ENCODE measurements at places on chromosomes 1 and 21.

GRCh38 chr1:168167806-168168205 lies 11.0 kb upstream of the TIPRL start:
- no peak for DNase-seq
- no peak overlapping the region for H3K4me3 ChIP-seq
- no peaks in the 10 kb centered on the region for H3K4me1 ChIP-seq
- H3K27me3 ChIP-seq = no peaks in the 10 kb centered on the region
- no peaks in the 10 kb centered on the region for H3K36me3 ChIP-seq

DNA sequence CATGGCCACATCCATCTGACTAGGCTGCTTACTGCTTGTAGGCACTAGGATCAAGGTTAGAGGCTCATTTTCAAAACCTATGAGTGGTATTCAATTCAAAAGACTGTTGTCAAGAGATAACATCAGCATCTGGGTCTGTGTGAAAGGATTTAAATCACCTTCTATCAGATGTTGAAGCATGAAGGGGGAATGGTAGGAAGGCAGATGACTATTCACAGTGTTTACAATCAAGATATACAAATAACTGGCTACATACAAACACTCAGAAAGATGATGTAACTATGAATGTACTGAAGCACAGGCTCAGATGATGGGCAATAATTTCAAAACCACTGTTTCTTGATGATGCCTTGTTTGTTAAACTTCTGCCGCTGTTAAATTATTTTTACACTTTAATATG lies 249.2 kb downstream of the SLC45A1 start:
- H3K27ac ChIP-seq = no peak overlapping the region
- no peaks in the 10 kb centered on the region for H3K27me3 ChIP-seq
- no peaks in the 10 kb centered on the region for H3K36me3 ChIP-seq
- DNase-seq = no peak
- H3K4me1 ChIP-seq = peaks cover 29% of the 10 kb centered on the region

GRCh38 chr1:145696630-145696960 lies 10.6 kb downstream of the PDZK1 start:
- no peaks in the 10 kb centered on the region for H3K36me3 ChIP-seq
- no peak overlapping the region for H3K4me3 ChIP-seq
- no peak overlapping the region for H3K27ac ChIP-seq
- no peaks in the 10 kb centered on the region for H3K27me3 ChIP-seq
- no peaks in the 10 kb centered on the region for H3K4me1 ChIP-seq
- no peak for DNase-seq

DNA sequence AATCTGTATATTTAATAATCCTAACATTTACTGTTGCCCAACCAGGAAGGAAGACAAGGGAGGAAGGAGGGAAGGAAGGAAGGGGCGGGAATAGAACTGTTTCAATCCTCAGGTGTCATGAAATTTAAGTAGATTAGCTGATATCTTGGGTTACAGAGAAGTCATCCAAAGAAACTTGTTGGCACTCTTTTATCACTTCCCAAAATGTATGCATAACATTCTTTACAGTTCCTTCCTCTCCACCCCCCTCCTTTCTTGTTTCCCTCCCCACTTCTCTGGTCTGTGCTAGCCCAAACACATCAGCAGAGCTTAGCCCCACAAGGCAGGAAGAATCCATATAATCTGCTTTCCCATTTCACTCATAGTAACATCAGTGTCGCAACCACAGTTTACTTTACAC lies 110.9 kb downstream of the ESRRG start:
- no peak overlapping the region for H3K4me3 ChIP-seq
- H3K27ac ChIP-seq = no peak overlapping the region
- no peaks in the 10 kb centered on the region for H3K36me3 ChIP-seq
- no peaks in the 10 kb centered on the region for H3K27me3 ChIP-seq
- H3K4me1 ChIP-seq = peaks cover 15% of the 10 kb centered on the region

DNA sequence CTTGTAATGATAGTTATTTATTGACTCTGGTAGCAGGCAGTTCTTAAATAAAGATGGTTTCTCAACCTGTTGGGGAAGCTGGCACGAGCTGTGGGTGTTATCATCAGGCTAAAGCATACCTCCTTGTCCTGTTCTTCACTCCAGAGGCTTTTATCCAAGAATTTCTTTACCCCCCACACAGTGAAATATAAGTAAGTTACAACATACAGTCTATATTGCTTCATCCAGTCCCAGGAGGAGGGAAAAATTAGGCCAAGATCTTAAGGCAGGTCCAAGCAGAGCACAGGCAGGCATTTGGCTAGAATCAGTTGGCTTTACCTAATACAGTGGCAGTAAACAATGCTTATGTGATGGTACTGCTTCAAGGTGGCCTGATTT lies 6.3 kb downstream of the TMEM81 start:
- H3K36me3 ChIP-seq = peaks cover 7% of the 10 kb centered on the region
- no peaks in the 10 kb centered on the region for H3K27me3 ChIP-seq
- H3K4me3 ChIP-seq = no peak overlapping the region
- DNase-seq = no peak

All from SK-N-SH (cell line).